ENCODE measurements at places on chromosomes 2 and 18. TPM values are rescaled to one million over a fixed set of nuclear protein-coding genes. Genes with fewer than 3 reads are reported as not detected.

DNA sequence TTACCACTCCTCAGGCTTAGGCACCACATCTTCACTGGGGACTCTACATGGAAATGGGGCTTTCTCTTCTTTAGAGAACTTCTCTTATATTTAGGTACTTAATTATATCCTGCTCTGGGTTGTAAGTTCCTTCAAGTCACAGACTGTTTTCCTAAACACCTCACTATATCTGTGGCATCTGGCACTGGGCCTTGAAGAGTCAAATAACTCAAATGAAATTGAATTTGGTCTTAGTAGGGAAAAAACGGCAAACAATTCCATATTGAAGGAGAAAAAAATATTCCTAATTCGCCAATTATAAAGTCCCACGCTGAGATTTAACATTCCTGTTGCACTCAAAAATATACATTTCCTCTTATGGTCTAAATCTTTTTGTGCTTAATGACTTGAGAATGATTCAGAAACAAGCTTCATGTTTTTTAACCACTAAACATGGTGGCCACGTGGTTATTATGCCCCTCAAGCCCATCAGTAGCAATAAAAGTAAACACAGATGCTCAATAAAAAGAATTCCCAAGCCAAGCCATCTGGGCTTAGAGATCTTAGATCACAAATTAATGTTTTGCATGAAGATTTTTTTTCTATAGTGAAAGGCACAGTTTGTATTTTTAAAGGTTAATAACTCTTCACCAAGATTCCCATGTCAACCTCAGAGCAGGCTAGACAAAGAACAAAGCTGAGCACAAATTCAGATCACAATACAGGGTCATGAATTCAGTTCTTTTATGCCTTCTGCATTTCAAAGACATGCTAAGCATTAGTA is 105.5 kb upstream of the SYT4 start:
- H3K36me3 ChIP-seq = no peaks in the 10 kb centered on the region
- no peaks in the 10 kb centered on the region for H3K4me1 ChIP-seq
- no peak overlapping the region for H3K27ac ChIP-seq
- no peak for DNase-seq
- H3K4me3 ChIP-seq = no peak overlapping the region

C1QL2 gene
- total RNA-seq = not detected

GRCh38 chr2:195252018-195252417 is 405.0 kb upstream of the SLC39A10 start:
- no peaks in the 10 kb centered on the region for H3K27me3 ChIP-seq
- no peaks in the 10 kb centered on the region for H3K4me1 ChIP-seq
- no peak overlapping the region for H3K4me3 ChIP-seq

HK2 gene
- 3.5 TPM for total RNA-seq

GRCh38 chr2:239818086-239818485 is 207.1 kb downstream of the NDUFA10 start:
- no peaks in the 10 kb centered on the region for H3K27me3 ChIP-seq
- H3K4me3 ChIP-seq = no peak overlapping the region
- H3K27ac ChIP-seq = no peak overlapping the region
- H3K36me3 ChIP-seq = no peaks in the 10 kb centered on the region
- H3K4me1 ChIP-seq = no peaks in the 10 kb centered on the region
- DNase-seq = no peak

Data from natural killer cell (primary cell).